ENCODE measurements at places on chromosomes 6 and 20.

GRCh38 chr6:167826230-167826895, 348 bp upstream of the AFDN start:
- peak overlapping the region; percentile 78 for H3K27ac ChIP-seq
- H3K27me3 ChIP-seq: no peaks in the 10 kb centered on the region
- H3K4me1 ChIP-seq: peaks cover 6% of the 10 kb centered on the region

GRCh38 chr6:116386581-116387299, 16.0 kb downstream of the DSE start:
- H3K27ac ChIP-seq: no peak overlapping the region
- no peaks in the 10 kb centered on the region for H3K27me3 ChIP-seq
- H3K4me1 ChIP-seq: no peaks in the 10 kb centered on the region

DNA sequence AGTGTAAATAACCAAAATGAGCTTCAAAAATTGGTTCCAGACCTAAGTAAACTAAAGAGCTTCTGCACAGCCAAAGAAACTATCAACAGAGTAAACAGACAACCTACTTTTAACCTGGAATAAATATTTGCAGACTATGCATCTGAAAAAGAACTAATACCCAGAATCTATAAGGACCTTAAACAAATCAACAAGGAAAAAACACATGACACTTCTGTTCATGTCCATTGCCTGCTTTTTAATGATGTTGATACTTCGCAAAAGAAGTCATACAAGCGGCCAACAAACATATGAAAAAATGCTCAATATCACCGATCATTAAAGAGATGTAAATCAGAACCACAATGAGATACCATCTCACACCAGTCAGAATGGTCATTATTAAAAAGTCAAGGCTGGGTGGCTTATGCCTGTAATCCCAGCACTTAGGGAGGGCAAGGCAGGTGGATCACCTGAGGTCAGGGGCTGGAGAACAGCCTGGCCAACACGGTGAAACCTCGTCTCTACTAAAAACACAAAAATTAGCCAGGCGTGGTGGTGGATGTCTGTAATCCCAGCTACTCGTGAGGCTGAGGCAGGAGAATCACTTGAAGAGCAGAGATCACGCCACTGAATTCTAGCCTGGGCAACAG, 42.5 kb upstream of the DST start:
- no peak overlapping the region for H3K27ac ChIP-seq
- no peak overlapping the region for H3K4me3 ChIP-seq
- no peak for DNase-seq
- no peaks in the 10 kb centered on the region for H3K4me1 ChIP-seq

DNA sequence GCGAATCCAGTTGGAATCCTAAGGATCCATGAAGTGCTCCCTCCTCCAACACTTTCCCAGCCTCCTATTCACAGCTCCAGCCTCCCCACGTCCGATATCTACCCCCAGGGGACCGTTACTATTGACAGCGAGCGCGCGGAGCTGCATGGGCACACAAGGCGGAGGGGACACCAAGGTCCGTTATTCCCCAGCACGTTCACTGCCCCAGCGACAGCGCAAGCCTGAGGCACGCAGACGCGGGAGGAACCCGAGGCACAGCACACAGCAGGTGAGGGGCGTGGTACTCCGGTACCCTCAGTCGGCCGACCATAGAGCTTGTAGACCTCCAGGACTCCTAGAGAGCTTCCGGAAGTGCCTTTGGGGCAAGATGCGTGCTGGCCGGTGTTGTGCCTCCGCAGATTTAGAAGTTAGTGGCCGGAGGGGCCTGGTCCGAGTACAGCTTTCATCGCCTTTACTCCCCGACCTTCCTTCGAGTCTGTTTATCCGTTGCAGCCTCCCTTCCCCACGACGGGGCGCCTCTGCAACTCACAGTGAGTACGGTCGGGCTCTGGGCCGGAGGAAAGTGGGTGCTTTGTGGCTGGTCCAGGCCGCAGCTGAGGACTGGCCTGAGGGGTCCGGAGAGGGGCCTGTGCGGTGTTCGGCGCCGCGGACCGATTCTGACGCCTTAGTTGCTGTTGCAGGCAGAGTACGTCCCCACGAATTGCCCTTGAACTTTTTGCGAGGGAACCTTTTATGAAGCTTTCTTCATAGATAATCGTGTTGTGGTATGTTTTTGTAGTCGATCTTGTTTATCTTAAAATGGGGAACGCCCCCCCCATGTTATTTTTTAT, at the start of gene ZKSCAN8:
TSS of gene ZKSCAN8 (plus strand) at position 384 of the 830 bp plus-strand sequence. CDS start 6,525 bp downstream, outside the sequence.
- H3K4me3 ChIP-seq: peak within 1 kb of the TSS; percentile 82
- H3K27ac ChIP-seq: peak within 1 kb of the TSS; percentile 18
- no peaks in the 10 kb centered on the region for H3K4me1 ChIP-seq

GRCh38 chr6:362231-362923, 29.2 kb upstream of the IRF4 start:
- no peak overlapping the region for H3K4me3 ChIP-seq
- DNase-seq: no peak
- H3K36me3 ChIP-seq: peaks cover 1% of the 10 kb centered on the region

DNA sequence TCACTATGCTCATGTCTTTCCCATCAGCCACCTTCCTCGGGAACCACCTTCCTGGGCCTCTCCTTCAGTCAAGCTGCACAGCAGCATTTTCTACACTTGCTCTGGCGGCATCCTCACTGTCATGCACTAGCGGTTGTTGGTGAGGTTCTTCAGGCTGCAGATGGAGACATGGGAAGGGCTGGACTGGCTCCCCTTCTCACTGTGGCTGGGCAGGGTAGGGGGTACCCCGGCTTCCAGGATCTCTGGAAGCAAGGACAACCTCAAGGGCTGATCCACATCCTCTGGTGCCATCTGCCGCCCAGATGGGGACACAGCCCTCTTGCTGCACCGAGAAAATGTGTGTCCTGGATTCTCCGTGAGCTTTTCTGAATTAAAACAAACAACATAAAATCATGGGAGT, 180.1 kb upstream of the RNF24 start:
- DNase-seq: peak; percentile 20
- no peaks in the 10 kb centered on the region for H3K27me3 ChIP-seq
- no peaks in the 10 kb centered on the region for H3K4me1 ChIP-seq
- no peak overlapping the region for H3K4me3 ChIP-seq

GRCh38 chr20:46255440-46256104, 52.7 kb downstream of the CDH22 start:
- H3K36me3 ChIP-seq: no peaks in the 10 kb centered on the region
- peaks cover 30% of the 10 kb centered on the region for H3K27me3 ChIP-seq
- DNase-seq: peak; percentile 46
- H3K4me3 ChIP-seq: no peak overlapping the region
- no peaks in the 10 kb centered on the region for H3K4me1 ChIP-seq
- H3K27ac ChIP-seq: no peak overlapping the region

DNA sequence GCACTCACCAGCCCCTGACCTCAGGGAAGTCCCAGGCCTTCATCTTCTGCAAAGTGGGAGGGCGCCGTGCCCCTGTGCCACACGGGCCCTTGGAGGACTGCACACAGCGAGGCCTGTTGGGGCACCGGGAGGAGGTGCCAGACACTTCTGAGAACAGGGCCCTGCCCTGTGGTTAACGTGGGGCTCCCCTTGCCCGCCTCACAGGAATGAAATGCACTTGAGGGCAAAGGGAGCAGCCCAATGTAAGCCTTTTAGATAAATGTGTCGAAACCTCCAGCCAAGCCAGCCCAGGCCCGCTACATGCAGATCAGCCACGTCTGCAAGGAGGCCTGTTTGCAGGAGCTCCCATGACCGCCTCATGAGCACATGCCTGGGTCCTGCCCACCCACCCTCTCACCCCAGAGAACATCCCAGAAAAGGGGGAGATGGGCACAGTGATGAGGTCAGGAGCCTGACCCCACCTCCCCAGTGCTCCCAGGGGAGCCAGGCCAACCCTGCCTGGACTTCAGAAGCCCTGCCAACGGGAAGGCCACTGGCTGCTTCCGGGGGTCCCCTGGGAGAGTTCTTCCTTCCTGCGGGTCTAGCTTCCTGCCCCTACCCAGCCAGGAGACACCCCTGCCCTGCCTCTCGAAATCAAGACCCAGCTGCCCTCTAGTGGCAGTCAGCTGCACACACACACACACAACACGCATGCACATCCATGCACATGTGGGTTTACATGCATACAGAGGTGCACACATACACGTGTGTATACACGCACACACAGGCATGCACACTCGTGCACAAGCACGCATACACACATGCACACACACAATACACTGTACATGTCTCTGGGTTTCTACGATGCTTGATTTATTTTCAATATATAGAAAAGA, 178.7 kb downstream of the TAF4 start:
- H3K27ac ChIP-seq: no peak overlapping the region
- H3K4me3 ChIP-seq: no peak overlapping the region
- peak; percentile 71 for DNase-seq
